ENCODE measurements at places on chromosomes 5 and 9. TPM values are rescaled to one million over a fixed set of nuclear protein-coding genes. Genes with fewer than 3 reads are reported as not detected.

The CA9 gene
- 3.2 TPM for total RNA-seq

The TMEM215 gene
- not detected for total RNA-seq

DNA sequence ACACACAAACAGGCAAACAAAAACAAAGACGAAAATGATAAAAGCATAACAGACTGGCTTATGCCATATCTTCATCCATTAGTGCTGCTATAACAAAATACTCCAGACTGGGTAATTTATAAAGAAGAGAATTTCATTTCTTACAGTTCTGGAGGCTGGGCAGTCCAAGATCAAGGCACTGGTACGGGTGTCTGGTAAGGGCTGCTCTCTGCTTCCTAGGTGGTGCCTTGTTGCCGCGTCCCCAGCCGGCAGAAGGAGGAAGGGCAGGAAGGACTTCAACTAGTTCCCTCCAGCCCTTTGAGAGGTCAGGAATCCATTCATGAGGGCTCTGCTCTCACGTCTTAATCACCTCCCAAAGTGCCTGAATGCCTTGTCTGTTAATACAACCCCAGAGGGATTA lies 122.6 kb downstream of the BOD1 start:
- DNase-seq, result no peak

DNA sequence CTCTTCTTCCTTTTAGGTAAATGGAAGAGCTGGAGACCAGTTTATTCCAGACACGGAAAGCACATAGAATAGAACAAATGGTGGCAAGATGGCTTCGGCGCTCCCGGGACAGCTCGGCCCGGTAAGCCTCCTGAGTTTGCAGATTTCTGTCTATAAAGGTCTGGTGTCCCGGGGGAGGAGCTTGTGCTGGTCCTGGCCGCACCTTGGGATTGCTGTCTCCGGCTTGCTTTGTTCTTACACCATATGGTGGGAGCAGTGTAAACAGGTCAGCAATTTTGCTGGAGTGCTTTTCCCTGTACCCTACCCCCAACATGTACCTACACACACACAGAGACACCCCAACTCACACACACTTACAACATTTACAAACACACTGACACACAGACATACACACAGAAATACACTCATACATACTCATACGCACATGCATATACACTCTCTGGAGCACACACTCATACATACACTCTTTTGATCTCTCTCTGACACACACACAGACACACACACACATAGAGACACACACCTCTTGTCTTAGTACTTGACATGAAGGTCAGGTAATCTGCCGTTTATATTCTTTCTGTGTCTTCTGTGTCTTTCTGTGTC lies 42.0 kb downstream of the FRMPD1 start:
- DNase-seq, result no peak

- peak; percentile 42 for DNase-seq
Observed at GRCh38 chr5:59276917-59277372, 616.6 kb downstream of the PDE4D start.

DNA sequence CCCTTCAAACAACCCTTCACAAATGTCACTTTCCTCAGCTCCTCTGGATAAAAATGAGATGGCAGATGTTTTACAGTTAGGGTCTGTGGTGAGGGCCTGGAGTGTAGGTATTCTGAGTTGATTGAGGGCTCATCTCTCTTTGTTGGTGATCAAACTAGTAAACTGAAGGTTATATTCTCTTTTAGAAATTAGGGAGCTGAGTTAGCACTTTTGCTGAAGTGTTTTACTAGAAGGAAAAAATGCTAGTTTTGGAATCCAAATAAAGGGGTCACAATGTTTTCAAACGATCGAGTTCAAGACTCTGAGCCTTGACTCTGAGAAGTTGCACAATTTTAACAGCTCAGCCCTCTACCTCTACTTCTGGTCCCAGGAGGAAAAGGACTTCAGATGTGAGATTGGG lies 23.4 kb downstream of the RHOBTB3 start:
- DNase-seq, result no peak

GRCh38 chr9:110198357-110198756 lies 9.6 kb downstream of the C9orf152 start:
- no peak for DNase-seq
